ENCODE measurements at places on chromosomes 1 and 21.

DNA sequence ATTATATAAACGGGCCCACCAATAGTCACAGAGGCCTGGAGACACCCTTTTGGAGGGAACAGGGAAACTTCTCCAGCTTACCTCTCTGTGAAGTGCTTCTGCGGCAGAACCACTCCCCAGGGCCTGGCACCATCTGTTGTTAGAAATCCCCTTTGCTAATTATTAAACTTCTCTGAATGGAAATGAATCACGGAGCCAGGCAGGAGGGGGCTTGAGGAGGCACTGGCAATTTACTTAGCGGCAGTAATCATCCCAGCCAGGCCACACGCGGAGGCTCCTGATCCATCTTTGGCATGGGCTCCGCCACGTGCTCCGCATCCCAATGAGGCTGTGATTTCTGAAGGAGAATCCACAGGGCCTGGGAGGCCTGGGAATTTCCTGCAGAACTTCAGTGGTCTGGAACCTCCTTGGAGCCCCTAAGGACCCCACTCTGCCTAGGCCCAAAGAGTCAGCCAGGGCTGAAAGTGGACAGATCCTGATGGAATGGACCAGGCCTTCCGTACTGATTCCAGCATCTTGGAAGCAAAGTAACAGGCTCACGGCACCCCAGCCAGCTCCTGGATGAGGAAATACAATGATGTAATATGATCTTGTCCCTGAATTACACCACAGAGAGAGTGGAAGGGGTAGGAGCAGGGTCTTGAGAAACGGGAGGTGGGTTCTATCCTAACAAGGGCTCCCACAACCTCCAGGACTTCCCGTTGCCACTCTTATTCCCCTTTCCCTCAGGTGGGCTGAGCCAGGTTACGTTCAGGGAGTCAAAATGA, 62.3 kb downstream of the GRIK3 start:
- H3K4me1 ChIP-seq = no peaks in the 10 kb centered on the region
- no peaks in the 10 kb centered on the region for H3K36me3 ChIP-seq
- DNase-seq = no peak
- no peak overlapping the region for H3K27ac ChIP-seq

GRCh38 chr1:208235982-208236761, 8.0 kb downstream of the PLXNA2 start:
- no peak for DNase-seq
- H3K4me1 ChIP-seq = peaks cover 12% of the 10 kb centered on the region
- H3K36me3 ChIP-seq = no peaks in the 10 kb centered on the region
- H3K4me3 ChIP-seq = no peak overlapping the region
- H3K27ac ChIP-seq = no peak overlapping the region
- H3K27me3 ChIP-seq = peaks cover 57% of the 10 kb centered on the region

DNA sequence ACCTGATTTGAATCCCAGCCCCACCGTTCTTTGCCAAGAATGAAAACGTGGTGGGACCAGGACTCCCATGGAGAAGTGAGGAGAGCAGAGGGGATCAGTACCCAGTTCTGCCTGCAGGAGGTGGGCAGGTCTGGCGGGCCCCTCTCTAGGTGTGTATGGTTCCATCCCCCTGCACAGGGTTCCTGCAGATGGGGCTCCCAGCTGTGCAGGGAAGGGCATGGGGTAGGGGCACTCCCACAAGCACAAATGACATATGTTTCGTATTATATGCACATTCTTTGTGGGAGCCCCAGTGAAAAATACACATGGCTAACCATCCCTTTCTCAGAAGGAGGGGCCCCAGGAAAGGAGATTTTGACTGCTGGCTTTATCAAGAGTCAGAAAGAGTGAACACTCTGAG, 144.6 kb downstream of the PLPP3 start:
- H3K27ac ChIP-seq = no peak overlapping the region
- no peaks in the 10 kb centered on the region for H3K27me3 ChIP-seq
- no peaks in the 10 kb centered on the region for H3K36me3 ChIP-seq
- no peaks in the 10 kb centered on the region for H3K4me1 ChIP-seq
- H3K4me3 ChIP-seq = no peak overlapping the region

GRCh38 chr1:8015809-8016165, 10.3 kb downstream of the ERRFI1 start:
- peaks cover 1% of the 10 kb centered on the region for H3K4me1 ChIP-seq
- DNase-seq = no peak
- no peak overlapping the region for H3K4me3 ChIP-seq
- no peak overlapping the region for H3K27ac ChIP-seq
- peaks cover 2% of the 10 kb centered on the region for H3K36me3 ChIP-seq
- peaks cover 27% of the 10 kb centered on the region for H3K27me3 ChIP-seq

DNA sequence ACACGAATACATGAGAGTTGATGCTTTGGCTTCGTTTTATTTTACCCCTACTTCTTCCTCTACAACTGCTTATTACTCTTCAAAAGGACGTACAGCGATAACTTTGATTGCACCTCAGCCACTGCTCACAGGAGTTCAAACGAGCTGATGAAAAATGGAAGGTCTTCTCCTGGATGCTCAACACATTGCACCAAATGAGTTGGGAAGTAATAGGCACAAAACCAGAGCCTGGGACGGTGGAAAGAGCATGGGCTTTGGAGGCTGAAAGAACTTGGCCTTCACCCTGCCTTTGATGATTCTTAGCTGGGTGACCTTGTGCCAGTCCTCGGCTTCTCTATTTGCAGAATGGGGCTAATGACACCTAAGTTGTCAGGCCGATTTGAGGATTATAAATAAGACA, 4.8 kb downstream of the CD53 start:
- H3K27me3 ChIP-seq = no peaks in the 10 kb centered on the region
- DNase-seq = no peak
- peaks cover 61% of the 10 kb centered on the region for H3K4me1 ChIP-seq
- peaks cover 70% of the 10 kb centered on the region for H3K36me3 ChIP-seq
- peak overlapping the region; percentile 99 for H3K27ac ChIP-seq
- H3K4me3 ChIP-seq = peak overlapping the region; percentile 88

DNA sequence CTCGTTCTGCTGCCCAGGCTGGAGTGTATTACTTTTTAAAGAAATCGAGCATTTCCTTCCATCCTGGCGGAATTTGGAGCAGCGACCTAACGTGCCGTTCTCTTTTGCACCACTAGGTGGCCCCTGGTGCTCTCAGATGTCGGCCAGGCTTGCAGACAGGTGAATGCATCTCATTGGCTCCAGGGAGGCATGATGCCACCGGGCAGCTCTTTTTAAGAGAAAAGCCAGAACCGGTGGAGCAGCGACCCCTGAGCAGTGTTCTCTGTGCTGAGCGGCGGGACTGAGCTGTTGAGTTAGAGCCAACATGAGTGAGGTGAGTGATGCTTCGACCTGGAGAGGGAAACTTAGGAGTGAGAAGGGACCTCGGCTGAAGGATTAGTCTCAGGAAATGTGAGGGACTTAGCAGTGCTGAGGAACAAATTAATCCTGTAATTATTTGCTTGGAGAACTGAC, at the start of gene PCP4:
Gene PCP4, plus strand, starts transcription at position 241 of the 453 bp plus-strand sequence. Its CDS starts 64 bp downstream, at position 305.
- no peak within 1 kb of the TSS for H3K4me3 ChIP-seq
- peaks cover 22% of the 10 kb centered on the region for H3K27me3 ChIP-seq
- H3K27ac ChIP-seq = no peak within 1 kb of the TSS
- peaks cover 4% of the 10 kb centered on the region for H3K4me1 ChIP-seq
- H3K36me3 ChIP-seq = no peaks in the 10 kb centered on the region

DNA sequence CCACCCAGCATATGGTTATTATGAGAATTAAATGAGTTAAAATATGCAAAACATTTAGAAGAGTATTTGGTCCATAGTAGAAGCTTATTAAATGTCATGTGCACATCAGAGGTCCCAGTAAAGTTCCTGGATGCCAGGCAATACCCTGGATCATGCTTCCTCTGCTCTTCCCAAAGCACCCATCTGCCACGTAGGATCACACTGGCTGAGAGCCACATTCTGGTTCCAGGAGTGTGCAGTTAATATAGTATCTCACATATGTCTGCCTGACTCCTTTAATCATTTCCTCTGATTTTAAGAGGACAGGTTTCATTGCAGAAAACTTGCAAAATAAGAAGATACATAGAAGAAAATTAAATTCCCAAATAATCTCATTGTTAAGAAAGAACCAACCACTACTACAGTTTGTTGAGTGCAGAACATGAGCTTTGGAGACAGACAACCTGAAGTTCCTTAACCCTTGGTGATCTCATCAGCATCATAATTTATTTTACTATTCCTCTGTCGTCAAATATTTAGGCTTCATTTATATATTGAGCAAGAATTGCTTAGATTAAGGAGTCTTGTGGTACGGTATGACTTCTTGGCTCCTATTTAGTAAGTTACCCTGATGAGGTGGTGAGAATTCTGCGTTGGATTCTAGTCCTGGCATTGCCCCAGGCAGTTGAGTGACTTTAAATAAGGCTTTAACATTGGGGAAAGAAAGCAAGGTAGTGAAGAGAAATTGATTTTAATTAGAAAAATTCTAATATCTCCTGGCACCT, 12.3 kb downstream of the SGIP1 start:
- peaks cover 3% of the 10 kb centered on the region for H3K27me3 ChIP-seq
- H3K4me1 ChIP-seq = no peaks in the 10 kb centered on the region
- H3K4me3 ChIP-seq = no peak overlapping the region
- no peak for DNase-seq

GRCh38 chr1:4801192-4801924, 146.9 kb downstream of the AJAP1 start:
- H3K27ac ChIP-seq = no peak overlapping the region
- no peaks in the 10 kb centered on the region for H3K4me1 ChIP-seq
- no peak overlapping the region for H3K4me3 ChIP-seq
- no peak for DNase-seq
- no peaks in the 10 kb centered on the region for H3K36me3 ChIP-seq

DNA sequence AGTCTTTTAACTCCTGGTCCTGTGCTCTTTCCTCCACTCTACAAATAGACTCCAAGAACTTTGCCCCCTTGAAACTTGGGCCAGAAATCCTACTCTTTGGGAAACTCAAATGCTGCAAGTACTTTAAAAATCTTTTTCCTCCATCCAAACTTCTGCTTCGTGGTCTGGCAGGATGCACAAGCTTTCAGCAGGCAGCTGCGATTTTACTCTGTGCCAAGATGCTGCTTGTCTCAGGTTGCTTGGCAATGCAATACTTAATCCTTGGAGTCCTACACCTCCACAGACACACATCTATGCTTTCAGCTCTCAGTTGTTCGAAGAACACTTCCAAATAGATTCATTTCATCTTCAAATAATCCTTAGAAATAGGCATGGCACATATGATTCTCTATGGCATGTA, 435.3 kb upstream of the USP24 start:
- H3K4me1 ChIP-seq = no peaks in the 10 kb centered on the region
- no peak overlapping the region for H3K27ac ChIP-seq
- H3K36me3 ChIP-seq = no peaks in the 10 kb centered on the region
- H3K27me3 ChIP-seq = peaks cover 6% of the 10 kb centered on the region

DNA sequence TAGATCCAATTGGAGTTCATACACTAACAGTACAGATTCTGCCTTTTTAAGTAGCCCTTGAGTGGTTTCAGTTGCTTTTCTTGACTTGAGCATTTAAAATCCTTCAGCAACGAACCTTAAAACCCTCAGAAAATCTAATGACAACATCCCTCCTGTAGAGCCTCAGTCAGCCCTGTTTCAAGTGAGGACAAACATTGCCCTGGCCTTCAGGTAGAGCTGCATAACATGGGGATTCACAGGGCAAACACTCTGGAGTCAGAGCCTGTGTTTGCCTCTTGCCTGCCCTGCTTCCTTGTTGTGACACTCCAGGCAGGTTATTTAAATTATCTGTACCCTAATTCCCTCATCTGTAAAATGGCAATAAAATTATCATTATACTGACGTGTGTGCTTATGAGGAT, 96.1 kb upstream of the KCNA3 start:
- H3K27ac ChIP-seq = no peak overlapping the region
- no peaks in the 10 kb centered on the region for H3K36me3 ChIP-seq
- H3K4me3 ChIP-seq = no peak overlapping the region
- H3K27me3 ChIP-seq = peaks cover 8% of the 10 kb centered on the region
- peaks cover 1% of the 10 kb centered on the region for H3K4me1 ChIP-seq
- no peak for DNase-seq
